MV-4-11 (cell line): ENCODE measurements at places on chromosomes 12 and 14.

- DNase-seq = no peak
Observed at GRCh38 chr12:31440134-31440533, 114.2 kb upstream of the SINHCAF start.

DNA sequence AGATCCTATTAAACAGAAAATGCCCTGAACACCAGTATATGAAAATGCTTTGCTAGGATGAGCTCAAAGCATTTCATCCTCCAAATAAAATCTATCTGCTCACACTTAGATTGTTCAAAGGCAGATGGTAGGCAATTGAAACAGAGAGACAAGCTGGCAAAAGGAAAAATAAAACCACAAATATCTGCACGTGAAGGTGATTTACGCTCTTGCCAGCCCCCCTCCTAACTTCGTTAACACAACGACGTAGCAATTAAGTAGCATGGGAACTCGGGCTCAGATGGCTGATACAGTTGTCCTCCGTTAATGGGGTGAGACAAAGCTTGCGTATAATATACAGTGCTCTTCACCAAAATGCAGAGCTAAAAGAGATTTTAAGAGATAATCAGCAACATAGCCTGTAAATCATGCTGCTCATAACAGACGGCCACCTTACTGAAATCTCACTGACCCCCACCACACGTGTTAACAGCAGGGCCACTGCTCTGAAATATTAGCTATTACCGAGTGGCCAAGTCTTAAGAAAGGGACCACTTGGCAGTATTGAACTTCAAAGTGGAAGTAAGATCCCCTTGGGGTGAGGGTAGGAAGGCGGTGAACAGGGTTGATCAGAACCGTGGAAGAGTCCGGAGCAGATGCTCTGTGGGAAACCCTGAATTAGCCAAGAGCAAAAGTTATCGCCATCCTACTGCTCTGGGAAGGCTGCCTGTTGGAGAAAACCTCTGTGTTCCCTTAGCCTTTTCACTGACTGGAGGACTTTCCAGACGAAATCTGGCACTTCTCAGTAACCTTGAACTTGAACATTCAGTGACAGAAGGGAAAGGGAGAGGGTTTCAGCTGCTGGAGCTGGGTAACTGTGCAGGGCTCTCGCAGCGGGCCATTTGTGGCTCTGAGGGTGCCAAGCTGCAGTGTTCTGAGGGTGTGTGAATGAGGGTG lies 23.1 kb downstream of the ETV6 start:
- DNase-seq = no peak

DNA sequence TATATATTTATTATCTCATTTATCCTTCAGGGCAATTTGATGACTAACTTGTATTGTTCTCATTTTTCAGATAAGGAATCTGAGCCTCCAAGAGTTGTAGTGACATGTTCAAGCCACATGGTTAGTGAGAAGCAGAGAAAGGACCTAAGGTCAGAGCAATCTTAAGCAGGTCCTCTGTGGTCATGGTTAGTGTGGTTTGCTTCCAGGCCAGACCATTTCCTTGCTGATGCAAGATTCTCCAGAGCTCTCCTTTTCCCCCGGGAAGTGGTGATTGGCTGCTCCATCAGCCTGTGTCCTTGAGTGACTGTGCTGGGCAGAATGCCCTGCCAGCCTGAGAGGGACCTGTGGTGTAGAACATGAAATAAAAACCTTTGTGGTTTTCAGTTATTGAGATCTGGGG lies 141.3 kb downstream of the KTN1 start:
- DNase-seq = peak; percentile 93

GRCh38 chr12:10720974-10721650 lies 2.0 kb downstream of the YBX3 start:
- no peak for DNase-seq

- no peak for DNase-seq
Observed at GRCh38 chr14:22671622-22672021, 27.5 kb upstream of the OR6J1 start.

- DNase-seq = no peak
Observed at GRCh38 chr14:32986791-32987540, 48.3 kb downstream of the NPAS3 start.

GRCh38 chr14:44420226-44420625 lies 86.9 kb downstream of the FSCB start:
- DNase-seq = no peak

DNA sequence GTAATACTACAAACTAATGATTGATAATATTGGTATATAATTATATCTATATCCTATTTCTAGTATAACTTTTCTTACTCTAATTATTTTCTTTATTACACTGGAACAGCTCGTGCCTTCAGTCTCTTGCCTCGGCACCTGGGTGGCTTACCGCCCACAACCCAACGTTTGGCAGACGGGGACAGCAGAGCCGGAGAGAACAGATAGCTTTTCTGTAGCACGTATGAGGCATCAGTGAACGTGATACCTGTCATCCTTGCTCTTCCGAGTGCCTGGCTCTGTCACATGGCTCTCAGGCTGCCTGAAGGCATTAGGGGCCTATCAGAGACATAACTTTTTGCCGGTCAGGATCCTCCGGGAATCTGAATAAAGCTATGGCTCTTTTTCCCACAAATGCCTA lies 5.5 kb downstream of the PUS1 start:
- no peak for DNase-seq

- DNase-seq = peak; percentile 50
Observed at GRCh38 chr12:89051065-89051677, 301.1 kb downstream of the DUSP6 start.

- DNase-seq = no peak
Observed at GRCh38 chr14:53865711-53866110, 90.9 kb downstream of the BMP4 start.

- DNase-seq = no peak
Observed at GRCh38 chr14:58870961-58871360, 233.2 kb downstream of the DACT1 start.

GRCh38 chr12:24418157-24418556 lies 468.7 kb upstream of the SOX5 start:
- no peak for DNase-seq

DNA sequence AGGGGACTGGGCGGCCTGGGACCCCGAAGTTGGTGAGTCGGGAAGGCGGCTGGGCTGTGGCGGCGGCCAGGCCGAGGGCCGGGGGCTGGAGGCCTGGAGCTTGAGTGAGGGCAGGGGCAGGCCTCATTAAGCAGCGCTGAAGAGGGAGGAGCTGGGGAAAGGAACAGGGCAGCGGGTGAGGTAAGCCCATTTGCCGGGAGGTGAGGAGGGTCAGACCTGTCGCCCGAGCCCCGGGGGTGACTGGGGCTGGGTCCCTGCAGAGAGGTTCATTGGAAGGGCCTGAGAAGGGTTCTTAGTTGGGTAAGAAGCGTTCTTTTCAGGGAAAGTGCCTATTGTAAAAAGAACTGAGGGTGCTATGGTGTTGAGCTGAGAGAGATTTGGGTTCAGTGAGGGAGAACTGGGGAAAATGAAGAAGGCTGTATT lies 441 bp downstream of the RAB5B start:
- no peak for DNase-seq

GRCh38 chr14:54881235-54881760 lies 21.3 kb downstream of the GCH1 start:
- peak; percentile 22 for DNase-seq
